Brain microvascular endothelial cell (primary cell): ENCODE measurements at places on chromosomes 13 and 19.
A peak's percentile ranks its signal among the peaks of the same experiment; 100 is the strongest.

DNA sequence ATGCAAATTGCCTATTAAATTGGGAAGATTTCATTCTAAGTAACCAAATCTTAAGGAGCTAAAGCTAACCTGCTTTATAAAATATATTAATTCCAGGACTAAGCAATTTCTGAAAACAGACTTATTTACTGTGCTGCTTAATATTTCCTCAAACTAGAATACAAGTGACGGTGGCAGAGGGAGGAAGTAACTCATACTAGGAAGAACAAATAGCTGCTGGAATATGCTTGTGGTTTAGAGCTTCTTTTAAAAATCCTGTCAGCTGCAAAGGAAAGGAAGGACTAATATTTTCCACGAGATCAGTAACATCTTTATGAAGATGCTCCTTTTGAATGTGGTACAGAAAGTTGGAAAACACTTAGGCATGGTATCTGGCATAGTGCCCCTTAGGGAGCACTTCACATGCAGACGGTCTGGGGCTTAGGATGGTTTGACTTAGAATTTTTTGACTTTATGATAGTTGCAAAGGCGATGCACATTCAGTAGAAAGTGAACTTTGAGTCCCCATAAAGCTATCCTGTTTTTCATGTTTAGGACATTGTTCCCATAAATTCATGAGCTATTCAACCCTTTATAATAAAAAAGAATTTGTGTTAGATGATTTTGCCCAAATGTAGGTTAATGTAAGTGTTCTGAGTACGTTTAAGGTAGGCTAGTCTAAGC, 3.4 kb upstream of the HNRNPA1L2 start:
- DNase-seq = no peak

DNA sequence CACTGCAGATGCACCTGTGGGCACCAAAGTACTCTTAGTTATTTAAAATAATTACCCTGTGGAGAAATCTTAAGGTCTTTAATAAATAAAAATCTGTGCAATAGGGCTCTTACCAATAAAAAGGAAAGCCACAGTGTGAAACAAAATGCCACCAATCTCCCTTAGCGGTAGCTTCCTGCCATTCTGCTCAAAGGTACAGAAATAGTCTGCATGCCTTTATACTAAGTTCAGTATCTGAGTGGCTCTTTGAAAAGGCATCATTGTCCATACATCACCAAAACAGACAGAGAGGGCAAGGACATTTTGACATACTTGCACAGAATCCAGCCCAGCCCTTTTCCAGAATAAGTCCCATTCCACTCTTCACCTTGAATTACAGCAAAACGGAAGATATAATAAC, 161.0 kb downstream of the KLF12 start:
- no peak for DNase-seq

- DNase-seq = no peak
Observed at GRCh38 chr13:62305756-62306155, 890.1 kb upstream of the PCDH20 start.

GRCh38 chr13:109979228-109979627, 192.8 kb upstream of the IRS2 start:
- no peak for DNase-seq

DNA sequence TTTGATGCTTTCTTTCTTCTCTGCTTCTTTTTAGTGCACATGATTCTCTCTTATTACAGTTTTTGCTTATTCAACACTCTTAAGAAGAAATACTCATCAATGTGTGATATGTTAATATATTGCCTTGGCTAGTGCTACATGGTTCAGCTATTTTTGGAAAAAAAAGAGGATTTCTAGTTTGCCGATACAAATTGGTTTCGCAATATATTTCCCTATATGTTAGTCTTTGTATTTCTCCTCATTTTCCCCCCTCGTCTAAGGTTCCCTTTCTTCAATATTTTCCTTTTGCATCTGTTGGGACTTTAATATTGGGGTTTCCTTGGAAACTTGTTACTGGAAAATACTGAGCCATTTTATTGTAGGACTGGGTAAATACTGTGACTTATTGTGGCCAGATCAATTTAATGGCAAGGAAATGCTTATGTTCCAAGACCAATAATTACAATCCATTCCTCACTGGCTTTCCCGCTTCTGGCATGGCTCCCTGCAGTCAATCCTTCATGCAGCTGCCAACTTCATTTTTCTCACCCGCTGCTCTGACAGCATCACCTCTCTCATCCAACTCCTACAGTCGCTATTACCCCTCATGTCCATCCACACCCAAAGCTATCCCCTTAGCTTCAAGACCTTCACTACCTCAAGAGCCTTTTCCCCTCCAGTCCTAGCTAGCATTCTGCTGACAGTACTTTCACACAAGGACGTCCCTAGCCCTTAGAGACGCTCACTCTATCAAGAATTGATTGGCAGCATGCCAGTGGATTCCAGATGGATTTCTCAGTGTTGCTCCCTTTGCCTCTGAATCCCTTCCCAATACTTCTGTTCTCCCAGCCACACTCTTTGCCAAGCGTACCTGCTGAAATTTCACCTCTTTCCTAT, 280.1 kb upstream of the TMTC4 start:
- peak; percentile 40 for DNase-seq

DNA sequence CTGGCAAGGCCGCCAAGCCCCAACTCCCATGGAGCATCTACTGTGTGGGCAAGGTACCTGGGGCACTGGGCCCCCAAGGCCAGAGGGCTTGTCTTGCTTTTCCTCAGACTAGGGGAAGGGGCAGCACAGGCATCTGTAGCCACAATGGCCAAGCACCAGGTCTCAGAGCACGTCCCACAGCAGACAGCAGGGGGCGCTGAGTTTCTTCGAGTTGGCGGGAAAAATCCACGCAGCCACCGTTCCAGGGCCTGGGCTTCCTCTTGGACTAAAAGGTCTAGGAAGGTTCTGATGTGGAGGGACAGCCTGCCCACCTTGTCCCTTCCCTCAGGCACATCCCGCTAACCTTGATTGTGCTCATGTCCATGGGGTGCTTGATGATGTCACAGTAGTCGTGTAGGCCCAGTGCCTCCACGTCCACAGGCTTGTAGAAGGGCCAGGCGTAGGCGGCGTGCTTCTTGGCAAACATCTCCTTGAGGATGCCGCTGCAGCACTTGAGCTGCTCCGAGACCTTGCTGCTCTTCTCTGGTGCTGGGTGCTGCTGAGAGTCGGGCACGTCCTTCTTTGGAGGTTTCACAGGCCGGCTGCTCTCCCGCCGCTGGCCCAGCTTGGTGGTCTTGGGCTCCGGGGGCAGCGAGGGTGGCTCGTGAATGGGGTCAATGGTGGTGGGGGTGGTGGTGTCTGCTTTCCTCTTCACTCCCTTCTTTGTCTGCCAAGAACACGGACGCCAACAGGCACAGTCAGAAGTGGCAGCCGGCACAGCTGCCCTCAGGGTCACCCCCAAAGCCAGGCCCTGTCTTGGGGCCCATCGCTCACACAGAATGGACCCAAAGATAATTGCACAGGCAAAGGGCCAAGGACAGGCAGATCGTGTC, 32.0 kb upstream of the EPHX3 start:
- peak; percentile 51 for DNase-seq

- peak; percentile 94 for DNase-seq
Observed at GRCh38 chr19:7871437-7872305, 2.5 kb downstream of the PRR36 start.

DNA sequence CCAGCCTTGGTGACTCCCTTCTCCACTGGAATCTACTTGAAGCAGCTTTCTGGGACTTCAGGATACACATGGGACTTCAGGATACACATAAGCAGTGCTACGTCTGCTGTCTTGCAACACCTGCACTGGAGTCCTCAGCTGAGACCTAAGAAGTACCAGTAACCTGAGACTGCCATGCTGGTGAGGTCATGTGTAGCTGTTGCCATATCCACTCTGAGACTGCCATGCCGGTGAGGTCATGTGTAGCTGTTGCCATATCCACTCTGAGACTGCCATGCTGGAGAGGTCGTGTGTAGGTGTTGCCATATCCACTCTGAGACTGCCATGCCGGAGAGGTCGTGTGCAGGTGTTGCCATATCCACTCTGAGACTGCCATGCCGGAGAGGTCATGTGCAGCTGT, 937.9 kb downstream of the EFNB2 start:
- DNase-seq = no peak

DNA sequence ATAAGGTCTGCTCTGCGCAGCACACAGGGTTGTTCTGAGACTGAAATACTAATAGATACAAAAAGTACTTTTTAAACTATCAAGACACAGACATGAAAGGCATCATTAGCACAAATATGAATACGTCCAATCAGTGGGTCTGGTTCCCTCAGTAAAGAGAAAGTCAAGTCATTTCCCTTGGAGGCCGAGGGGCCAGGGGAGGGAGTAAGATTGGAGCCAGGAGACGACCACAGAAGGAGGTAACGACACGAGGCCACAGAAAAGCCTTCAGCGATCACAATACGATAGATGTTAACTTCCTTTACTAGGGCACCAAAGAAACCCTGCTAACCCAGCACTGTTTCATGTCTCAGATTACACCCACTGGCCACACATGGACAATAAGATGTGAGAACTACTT, 5.3 kb downstream of the CARS2 start:
- no peak for DNase-seq

GRCh38 chr13:27965343-27965739, 3.8 kb downstream of the CDX2 start:
- DNase-seq = no peak

DNA sequence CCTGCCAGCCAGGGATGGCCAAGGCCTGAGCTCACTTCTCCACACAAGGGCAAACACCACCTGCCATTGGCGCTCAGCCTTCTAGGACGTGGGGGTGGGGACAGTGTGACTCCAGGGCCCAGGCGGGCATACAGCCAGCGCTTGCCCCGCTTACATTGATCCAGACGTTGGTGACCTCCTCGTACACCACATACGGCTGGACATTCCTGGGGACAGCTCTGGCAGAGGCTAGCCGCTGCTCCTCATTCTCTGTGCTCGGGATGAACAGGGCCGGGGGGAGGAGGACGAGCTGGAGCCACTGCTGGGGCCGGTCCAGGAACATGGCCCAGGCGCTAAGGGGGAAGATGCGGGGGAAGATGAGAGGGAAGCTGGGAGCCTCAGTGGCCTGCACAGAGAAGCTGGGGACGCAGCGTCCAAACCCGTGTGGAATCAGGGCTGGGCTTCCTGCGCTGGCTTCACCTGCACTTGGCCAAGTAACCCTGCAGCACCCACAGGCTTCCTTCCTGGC, 25.1 kb upstream of the MYDGF start:
- no peak for DNase-seq

- no peak for DNase-seq
Observed at GRCh38 chr19:1690699-1691307, 38.4 kb upstream of the TCF3 start.

DNA sequence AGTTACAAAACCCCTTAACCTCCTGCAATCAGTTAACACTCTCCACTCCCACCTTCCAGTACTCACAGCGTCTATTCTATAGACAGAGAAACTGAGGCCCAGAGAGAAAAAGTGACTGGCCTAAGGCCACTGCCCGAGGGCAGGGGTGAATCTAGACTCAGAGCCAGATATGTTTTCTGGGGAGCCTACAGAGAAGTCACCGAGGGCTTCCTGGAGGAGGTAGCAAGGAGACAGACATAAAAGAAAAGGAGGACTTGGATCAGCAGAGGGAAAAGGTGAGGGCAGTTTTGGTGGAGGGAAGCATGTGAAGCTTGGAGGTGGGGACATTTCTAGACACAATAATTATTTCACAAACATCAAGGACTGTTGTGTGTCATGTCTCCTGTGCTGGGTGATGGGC, 1.6 kb upstream of the COMP start:
- DNase-seq = no peak

GRCh38 chr13:97223711-97224541, 1.8 kb downstream of the MBNL2 start:
- peak; percentile 91 for DNase-seq

DNA sequence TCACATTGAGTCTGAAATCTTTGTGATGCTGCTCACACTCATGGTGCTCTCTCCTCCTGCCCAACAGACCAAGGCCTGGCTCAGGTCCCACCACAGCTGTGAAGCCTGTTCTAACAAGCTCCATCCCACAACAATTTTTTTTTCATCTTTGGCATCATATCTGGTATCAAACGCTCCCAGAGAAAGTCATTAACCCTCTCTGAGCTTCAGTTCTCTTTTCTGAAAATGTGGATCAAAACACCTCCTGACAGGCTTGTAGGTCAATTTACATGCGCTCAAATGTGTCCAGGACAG, 224.4 kb downstream of the LACC1 start:
- DNase-seq = no peak

DNA sequence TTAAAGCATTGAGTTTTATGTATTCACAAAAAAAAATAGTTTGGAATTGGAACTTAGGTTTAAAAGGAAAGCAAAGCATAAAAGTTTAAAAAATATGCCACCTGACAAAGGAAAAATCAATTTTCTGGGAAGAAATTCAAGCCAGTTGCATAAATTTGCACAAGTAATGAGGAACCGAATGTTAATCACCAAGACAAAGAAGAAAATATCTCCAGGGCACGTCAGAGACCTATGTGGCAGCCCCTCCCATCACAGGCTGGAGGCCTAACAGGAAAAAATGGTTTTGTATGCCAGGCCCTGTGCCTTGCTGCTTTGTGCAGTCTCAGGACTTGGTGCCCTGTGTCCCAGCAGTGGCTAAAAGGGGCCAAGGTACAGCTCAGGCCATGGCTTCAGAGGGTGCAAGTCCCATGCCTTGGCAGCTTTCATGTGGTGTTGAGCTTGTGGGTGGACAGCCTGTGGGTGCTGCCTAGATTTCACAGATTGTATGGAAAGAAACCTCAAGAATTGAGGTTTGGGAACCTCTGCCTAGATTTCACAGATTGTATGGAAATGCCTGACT, 767.2 kb upstream of the SLC10A2 start:
- DNase-seq = no peak

GRCh38 chr13:74191410-74191809, 57.2 kb upstream of the KLF12 start:
- DNase-seq = no peak

DNA sequence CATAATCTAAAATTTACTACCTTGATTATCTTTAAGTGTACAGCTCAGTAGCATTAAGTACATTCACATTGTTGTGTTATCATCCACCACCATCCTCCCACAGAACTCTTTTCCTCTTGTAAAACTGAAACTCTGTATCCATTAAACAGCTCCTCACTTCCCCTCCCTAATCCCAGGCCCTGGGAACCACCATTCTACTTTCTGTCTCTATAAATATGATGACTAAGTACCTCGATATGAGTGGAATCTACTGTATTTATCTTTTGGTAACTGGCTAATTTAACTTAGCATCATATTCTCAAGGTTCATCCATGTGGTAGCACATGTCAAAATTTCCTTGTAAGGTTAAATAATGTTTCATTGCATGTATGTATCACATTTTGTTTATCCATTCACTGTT, 49.0 kb upstream of the POMP start:
- peak; percentile 57 for DNase-seq

GRCh38 chr13:101327871-101328270, 88.4 kb downstream of the NALCN start:
- no peak for DNase-seq

- DNase-seq = no peak
Observed at GRCh38 chr19:15866636-15867035, 31.2 kb downstream of the CYP4F2 start.
